Activated T-helper 1 cell treated with anti-CD3 and anti-CD28 coated beads, Interleukin-2, amount 50 U/mL, for 16 hours (primary cell): ENCODE measurements at places on chromosomes 5 and 9.
A peak's percentile ranks its signal among the peaks of the same experiment; 100 is the strongest.

- no peak for DNase-seq
Measured at GRCh38 chr5:170363671-170364070, 25.5 kb downstream of the KCNMB1 start.

DNA sequence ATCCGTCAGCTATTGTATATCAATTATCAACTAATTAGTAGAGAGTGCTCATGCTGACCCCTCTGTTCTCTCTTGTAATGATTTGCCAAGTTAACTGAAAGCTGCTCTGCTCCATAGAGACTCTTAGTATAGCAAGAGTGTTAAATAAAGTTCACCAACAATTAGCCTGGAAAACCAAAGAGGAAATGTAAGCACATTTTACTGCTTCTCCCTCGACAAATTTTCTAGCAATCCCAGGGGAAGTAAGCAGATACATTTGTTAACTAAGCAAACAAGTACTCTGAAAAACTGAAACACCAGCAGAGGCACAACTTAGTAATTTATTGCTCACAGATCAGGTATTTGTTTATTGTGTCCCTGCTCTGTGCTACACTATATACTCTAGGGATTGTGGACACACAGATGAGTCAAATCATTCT is 162.2 kb downstream of the GLIS3 start:
- no peak for DNase-seq

DNA sequence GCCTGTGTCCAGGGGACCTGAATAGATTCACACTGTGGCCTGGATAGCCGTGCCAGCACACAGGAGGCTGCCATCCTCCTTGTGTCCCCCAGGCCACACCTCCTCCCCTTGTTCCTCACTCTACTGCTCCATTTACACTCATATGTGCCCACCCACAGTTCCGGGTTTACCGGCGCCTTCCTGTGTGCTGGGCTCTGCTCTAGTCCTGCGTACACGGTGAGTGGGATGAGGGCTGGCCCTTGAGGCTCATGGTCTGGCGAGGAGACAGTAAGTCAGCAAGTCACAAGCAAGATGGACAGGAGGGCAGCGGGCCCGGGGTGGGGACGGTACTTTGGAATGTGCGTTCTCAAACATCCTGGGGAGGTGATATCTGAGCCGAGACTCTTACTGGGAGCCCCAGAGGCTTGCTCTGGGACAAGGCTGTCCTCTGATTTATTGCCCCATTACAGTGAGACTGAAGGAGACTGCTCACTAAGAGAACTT is 32.4 kb upstream of the NXNL2 start:
- DNase-seq: no peak

DNA sequence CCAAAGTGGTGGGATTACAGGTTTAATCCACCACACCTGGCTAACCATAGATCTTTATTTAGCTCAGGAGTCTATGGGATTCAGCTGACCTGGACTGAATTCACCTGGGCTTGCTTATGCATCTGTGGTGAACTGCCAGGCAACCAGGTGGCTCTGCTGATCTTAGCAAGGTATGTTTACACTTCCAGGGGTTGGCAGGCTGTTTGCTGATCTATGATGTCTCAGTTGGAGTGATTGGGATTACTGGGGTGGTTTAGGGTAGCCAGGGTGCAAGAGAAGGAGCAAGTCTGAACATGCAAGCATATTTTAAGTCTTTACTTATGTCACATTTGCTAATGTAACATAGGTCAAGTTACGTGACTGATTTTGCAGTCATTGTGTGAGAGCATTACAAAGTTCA is 63.6 kb upstream of the JAK2 start:
- no peak for DNase-seq

DNA sequence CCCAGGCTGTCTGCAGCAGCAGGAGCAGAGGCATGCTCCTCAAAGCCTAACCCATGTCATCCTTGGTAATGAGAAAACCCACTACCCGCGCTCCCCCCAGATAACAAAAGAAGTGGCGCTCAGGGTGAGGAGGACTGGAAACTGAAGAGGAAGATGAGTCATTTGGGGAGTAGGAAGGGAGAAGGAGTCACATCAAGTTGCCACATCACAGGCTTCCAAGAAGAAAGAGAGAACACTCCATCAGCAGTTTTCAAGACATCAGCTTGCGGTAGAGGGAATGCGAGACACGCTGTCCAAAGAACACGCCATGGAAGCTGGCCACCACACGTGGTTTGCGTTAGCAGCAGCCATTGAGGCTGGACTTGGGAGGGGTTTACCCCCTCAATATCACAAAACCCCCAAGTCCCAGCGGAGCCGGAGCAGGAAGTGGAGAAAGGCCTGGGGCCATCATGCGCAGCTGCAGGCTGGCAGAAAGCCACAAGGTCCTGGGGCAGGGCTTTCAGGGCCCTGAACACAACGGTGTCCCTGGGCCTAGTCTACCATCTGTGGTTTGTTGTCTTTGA is 41.5 kb downstream of the SH3PXD2B start:
- no peak for DNase-seq

DNA sequence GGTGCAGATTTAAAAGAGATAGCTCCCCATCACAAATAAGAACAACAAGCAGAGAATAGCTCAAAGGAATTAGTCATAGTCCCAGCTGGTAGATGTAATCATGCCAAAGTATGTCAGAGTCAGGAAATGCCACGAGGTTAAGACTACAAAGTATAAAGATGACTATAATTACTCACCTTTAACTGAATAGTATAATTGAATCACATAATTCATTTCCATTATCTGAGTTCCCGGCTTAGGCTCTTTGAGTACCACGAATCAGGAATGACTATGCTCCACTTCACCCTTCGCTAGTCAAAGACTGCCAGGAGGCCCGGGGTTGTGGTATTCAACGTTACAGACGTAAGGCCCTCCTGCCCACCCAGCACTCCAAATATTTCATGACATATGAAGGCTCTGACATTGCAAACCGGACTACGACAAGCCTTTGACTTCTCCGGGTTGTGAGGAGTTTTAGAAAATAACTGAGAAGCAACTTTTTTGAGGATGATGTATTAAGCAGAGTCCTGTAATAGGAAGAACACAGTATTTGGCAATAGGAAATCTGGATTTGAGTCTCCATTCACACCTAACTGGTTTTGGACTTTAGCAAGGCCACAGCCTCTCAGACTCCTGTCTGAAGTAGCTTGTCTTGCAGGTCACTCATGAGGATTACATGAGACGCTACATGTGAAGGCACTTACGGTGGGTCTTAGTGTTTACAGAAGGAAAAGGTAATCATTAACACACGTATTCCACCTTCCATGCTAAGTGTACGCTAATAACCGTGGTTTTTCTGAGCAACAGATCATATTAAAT is 64.6 kb downstream of the ENC1 start:
- DNase-seq: no peak

DNA sequence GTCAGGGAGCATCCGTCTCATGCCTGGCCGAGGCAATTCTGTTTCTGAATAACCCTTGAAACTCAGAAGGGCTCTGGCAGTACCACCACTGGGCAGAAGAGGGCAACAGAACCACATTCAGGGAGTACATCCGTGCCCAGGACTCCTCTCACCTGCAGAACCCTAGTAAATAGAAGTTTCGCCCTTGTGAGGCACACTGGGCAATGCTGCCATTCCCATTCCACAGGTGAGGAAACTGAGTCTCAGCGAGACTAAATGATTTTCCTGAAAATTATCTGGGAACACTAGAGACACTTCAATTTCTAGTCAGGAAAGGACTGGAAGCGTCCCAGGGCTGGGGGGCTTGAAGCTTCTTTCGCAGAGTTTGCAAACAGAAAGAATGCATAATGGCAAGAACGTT is 74.7 kb downstream of the FGF1 start:
- peak; percentile 37 for DNase-seq

DNA sequence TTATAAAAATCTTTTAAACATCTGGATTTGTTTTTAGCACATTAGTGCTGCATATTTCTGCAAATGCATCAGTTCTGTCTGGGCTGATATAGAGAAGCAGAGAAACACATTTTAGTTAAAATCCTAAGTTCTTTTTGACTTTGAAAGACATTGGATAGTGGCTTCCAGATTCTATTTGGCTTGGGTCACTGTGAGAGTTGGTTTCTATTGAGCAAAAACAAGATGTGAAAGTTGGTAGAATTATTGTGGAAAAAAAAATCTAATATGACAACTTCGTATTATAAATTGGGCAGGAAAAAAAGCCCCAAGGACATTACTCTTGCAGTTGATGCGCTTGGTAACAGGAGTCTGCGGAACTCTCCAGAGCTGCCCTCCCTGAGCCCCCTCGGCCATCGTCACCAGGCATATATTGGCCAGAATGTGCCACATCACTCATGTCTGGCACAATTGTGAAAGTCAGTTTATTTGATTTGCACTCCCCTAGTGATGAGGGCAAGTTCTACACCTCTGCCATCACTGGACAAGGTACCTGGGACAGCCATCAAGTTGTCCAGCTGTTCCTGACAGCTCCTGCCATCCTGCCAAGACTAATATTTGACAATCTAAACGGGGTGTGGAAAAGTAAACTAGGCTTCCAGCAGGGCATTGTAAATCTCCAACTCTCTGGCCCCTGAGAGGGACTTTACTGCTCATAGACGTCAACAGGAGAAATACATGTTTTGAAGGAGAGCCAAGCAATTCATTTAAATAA is 334.5 kb downstream of the TENT4A start:
- no peak for DNase-seq

DNA sequence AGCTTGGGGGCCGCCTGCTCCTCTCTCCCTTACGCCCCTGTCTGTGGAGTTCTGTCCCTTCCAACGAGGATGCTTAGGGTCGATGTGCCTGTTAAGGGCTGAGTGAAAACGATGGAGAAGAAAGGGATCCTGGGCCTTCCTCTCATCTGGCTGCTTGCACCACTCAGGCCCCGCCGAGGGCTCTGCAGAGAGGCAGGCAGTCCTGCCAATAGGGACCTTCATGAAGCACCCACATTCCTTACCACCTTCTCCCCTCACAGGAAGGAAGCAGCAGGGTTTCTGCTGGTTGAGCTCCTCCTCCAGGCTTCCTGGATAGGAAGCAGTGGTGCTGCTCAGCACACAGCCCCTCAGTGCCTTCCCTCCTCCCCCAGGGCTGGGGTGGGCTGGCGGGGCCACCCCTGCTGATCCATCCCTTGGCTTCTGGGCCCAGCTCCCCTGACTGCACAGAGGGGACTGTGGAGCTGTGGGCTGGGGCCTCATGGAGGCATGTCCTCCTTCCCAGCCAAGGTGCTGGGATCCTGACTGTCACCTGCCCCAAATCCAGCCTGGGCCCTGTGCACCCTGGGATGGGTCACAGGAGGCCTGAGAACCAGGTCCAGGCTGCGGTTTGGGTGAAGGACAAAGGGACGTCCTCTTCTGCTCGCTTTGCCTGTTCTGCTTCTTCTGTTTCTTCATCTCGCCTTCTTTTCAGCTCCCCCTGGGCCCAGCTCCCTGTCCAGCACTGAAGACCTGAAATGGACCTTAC is 50.5 kb downstream of the AHRR start:
- DNase-seq: no peak

- no peak for DNase-seq
Measured at GRCh38 chr9:17742067-17742466, 163.2 kb downstream of the SH3GL2 start.

DNA sequence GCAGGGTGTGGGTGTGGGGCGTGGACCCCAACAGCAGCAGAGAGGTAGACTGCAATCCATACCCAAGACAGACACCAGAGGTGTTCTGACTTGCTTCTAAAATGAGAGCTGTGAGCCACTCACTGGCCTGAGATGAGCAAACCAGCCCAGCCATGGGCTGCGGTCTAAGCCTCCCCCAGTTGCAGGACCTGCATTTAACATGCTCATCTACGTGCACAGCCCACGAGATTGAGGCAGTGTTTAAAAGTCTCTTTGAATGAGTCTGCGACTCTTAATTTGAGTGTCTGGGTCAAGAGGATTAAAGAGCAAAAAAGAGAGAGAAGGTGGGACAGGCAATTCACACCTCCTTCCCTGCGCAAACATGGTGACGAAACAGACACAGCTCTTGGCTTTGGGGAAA is 5.9 kb downstream of the SURF4 start:
- no peak for DNase-seq

DNA sequence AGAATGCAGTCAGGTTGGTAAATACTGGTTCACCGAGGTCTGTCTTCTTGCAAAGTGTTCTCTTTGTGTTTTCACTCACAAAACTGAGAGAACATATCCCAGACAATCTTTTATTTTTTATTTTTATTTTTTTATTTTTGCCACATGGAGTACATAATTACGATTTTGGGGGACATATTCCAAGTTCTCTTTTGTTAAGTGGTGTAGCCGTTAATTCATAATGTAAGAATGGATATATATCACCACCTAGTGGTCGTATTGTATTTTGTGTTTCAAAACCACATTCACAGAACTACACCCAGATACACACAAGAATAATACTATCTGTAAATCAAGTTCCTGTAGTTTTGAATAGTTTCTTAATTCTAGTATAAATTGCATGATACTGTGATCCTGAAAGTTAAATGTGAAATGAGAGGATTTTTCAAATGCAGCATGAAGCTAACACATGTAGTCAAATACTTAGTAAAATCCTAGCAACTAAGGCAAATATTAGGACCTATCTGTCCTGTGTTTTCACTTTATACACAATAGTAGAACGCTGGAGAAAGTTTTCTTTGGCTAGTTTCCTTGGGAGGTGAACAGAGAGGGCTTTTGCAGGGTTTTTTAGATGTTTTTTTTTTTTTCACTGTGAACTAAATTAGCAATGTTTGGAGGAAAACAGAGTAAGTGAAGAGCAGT is 92.7 kb downstream of the VCAN start:
- DNase-seq: no peak

DNA sequence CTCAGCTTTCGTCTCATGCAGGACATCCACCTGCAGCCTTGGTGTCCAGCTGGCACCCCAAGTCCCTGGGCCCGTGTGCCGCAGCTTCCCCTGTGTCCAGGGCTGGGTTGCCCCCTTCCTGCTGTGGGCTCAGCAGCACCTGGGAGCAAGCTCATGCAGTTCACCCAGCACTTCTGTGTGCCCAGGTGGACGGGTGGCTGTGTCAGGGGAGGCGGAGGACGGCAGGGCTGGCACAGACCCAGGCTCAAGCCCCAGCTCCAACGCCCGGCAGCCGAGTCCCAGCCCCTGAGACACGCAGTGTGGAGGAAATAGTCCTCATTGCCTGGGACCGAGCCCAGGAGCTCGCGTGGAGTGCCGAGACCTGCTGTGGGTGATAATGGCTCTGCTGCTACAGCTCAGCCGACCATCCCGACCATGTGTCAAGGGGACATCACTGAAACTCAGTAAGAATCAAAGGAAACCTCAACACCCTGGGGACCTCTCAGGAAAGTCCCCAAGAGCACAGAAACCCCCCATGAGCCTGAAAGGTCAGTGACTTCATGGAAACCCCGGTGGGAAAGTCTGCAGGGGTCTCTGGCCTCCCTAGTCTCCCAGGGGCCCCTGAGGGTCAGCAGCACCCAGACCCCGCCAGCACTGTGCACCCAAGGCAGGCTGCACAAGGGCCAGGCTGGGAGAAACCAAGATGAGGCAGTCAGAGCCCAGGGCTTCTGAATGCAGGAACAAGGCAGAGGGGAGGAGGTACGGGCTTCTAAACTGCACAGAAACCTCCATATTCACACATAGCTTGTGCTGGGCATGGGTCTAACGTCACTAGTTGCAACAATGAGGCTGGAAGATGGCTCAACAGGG is 38.8 kb downstream of the LPCAT1 start:
- no peak for DNase-seq
